ENCODE measurements at places on chromosomes 16 and 17.

DNA sequence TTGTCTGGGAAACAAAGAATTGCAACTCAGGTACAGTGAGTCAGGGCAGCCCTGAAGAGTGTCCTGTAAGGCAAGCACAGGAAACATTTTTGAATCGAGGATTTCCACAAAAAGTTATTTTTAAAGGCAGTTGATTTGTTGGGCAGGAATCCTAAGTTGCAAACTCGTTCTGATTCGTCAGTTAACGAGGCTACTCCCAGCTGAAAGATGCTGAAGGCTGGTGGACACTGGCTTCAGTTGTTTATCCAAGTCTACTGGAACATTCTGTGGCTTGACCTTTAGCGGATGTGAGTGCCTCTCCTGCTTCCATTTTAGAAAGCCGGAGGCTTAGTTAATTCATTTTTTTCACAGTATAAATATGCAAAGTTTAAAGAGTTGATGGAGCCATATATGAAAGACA is 84.2 kb downstream of the KCNJ12 start:
- no peak for DNase-seq

GRCh38 chr17:61291451-61292285 is 108.0 kb upstream of the TBX2 start:
- DNase-seq: peak; percentile 64

DNA sequence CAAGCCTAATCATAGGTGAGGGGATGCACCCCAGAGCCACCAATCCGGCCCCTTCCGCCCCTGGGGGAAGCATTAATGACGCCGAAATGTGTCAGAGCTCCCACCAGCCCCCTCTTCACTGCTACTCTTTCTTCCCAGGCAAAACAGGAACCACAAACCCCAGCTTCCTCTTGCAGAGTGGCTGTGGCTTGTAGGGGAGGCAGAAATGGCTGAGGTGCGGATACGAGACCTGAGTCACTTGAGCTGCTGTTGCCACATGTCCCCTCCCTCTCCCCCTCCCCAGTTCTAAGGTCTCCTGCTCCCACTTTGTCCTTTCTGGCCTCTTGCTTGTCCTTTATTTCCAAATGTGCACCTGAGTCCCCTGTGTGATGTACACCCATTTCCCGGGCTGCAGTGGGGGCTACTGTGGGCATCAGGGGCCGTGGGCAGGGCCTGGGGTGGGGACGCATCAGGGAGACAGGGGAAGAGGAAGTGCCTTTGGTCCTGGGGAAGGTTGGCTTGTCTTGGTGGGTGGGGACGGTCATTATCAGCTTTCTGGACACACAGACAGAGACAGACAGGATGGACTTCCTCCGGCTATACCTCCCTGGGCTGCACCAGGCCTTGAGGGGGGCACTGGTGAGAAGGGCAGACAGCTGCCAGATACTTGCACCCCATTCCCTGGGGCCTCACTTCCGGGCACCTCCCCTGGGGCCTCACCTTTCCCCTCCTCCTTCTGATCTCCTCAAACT is at the start of gene APOBR:
TSS of gene APOBR (plus strand) at position 523 of the 731 bp plus-strand sequence. CDS start at position 562, 39 bp downstream.
- DNase-seq: no peak

- DNase-seq: peak; percentile 15
These were observed 15.0 kb upstream of the NAGLU start for GRCh38 chr17:42521036-42521435.

- no peak for DNase-seq
These were observed 5.6 kb upstream of the CCL2 start for GRCh38 chr17:34249478-34249877.

DNA sequence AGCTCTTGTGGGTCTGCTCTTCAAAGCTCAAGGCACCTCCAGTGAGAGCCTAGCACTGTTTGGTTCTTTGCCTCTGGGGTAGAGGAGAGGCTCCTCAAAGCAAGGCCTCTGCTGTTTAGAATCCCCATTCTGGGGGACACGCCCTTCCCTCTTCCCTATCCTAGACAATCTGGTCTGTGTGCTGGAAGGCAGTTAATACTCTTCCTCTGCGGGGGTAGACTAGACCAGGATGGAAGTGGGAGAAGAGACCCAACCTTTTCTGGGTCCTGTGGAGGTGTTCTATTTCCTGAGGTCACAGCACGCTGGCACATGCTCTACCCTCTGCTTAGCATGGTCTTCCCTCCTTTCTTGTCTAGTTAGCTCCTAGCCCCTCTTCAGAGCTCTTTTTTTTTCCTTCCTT is 7.7 kb downstream of the ERAL1 start:
- no peak for DNase-seq

GRCh38 chr17:59848778-59849177 is 44.0 kb downstream of the TUBD1 start:
- DNase-seq: peak; percentile 78

DNA sequence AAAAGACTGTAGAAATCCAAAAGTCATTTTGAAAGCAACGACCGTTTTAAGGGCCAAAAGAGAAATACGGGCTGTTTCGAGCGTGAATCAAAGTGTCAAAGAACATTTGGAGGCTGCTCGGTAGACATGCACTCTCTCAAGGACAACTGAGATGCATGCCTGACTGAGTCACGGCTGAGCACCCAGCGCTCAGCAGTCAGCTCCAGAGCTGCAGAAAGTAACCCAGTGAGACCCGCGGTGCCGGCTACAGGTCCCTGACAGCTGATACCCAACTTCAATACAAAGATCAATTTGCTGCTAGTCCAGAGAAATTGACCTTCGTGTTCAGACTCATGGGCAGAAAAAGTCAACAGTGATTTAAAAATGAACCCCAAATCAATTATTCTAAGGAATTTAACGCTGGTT is 214.9 kb downstream of the STX8 start:
- DNase-seq: peak; percentile 32

DNA sequence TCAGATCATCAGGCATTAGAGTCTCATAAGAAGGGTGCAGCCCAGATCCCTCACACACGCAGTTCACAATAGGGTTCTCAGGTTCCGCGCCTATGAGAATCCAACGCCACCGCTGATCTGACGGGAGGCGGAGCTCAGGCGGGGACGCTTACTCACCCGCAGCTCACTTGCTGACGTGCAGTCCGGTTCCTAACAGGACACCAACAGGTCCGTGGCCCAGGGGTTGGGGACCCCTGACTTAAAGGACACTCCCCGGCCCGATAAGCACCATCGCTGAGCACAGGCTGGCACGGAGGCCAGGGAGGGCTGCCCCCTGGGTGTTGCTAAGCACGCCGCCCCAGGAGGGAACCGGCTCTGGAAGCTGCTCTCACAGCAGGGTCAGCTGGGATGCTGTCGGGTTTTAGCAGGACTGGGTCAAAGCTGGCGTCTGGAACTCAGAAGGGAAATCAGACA is 30.1 kb upstream of the BAHCC1 start:
- DNase-seq: peak; percentile 59
